ENCODE measurements at places on chromosomes 7 and 10.

DNA sequence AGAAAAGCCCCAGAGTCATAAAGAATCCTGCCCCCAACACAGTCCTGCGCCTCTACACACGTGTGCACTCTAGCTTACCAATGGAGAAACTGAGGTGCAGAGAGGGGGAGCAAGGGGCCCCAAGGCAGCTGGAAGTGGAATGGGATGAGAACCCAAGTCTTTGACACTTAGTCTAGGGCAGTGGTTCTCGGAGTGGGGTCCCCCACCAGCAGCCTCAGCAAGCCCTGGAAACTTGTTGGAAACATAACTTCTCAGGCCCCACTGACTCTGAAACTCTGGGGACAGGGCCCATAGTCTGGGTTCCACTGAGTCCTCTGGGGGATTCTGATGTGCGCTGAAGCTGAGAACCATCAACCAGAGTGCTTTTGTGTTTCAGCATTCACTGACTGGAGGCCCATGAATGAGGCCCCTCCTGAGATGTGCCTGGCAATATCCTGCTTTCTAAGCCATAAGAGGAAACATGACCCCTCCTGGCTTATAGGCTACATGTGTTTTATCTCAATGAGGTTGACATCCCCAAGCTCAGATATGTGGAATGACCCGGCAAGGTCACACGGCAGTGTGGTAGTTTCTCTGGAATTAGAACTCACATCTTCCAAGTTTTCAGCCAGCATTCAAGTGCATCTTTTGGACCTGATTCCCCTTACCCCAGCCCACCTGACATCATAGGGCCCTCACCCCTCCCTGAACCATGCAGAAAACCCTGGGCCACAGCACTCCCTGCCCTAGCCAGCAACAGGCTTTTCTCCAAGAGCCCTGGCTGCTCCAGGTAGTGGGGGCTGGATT is 147.3 kb upstream of the PCBD1 start:
- DNase-seq = no peak

DNA sequence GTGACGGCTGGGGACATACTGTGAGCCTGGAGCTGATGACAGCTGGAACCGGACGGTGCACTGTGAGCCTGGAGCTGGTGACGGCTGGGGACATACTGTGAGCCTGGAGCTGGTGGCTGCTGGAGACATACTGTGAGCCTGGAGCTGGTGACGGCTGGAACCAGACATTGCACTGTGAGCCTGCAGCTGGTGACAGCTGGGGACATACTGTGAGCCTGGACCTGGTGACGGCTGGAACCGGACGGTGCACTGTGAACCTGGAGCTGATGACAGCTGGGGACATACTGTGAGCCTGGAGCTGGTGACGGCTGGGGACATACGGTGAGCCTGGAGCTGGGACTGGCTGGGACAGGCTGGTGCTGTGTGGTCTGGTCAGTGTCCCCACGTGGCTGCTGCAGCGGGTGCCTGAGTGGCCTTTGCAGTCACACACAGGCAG is 47.9 kb downstream of the PTPRN2 start:
- DNase-seq = no peak

- DNase-seq = no peak
Measured at GRCh38 chr7:1385086-1385808, 74.0 kb downstream of the MICALL2 start.

DNA sequence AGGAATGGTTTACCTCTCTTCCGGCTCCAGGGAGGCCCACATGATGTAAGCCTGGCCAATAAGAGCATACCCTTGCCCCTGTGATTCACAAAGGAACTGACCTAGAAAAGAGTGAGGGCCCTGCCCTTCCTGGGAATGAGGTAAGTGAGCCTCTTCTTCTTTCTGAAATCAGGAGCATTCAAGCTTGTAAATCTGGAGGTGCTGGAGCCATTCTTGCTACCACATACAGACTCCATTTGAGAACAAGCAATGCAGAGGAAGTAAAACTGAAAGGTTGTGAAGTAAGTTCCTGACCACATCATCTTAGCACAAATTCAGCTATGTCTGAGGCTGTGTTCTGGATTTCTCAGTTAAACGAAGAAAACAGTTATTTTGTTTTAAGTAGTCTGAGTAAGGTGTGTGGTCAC is 132.2 kb downstream of the CD36 start:
- DNase-seq = peak; percentile 58

- DNase-seq = no peak
Measured at GRCh38 chr7:131899271-131900030, 343.0 kb upstream of the PODXL start.

GRCh38 chr10:93384006-93384405 is 98.1 kb downstream of the MYOF start:
- DNase-seq = no peak

DNA sequence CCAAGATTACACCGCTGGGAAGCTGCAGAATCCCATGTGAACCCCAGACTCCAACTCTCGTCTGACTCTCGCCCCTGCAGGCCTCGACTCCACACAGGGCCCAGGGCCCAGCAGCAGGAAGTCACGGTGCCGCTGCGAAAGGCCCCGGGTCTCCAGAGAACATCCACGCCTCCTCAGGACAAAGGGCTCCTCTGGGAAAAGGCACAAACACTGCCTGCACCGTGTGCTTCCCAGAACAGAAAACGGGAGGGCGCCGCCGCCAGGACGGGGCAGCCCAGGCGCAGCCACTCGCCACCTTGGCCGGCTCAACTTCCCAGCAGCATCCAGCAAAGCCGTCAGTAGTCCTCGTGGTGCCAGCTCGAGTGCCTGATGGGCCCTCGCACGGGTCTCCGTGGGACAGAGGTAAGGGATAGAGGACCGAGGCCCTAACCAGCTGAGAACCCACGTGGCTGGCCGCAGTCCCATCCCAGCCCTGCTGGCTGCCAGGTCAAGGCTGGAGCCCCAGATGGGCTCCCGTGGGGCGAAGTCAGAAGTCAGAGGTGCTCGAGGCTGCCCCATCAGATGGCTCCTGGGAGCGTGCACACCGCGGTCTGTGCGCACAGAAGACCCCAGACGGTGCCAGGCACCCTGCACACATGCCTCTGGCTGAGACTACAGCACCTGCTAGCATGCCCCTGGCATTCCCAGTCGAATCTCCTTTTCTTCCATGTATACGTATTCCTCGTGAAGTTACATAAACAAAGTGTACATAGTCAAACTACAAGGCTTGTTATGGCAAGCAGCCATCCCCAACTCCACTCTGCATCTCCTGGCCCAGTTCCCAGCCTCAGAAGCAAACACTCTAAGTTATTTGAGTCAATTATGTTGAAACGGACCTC is 60.2 kb downstream of the MAD1L1 start:
- no peak for DNase-seq

DNA sequence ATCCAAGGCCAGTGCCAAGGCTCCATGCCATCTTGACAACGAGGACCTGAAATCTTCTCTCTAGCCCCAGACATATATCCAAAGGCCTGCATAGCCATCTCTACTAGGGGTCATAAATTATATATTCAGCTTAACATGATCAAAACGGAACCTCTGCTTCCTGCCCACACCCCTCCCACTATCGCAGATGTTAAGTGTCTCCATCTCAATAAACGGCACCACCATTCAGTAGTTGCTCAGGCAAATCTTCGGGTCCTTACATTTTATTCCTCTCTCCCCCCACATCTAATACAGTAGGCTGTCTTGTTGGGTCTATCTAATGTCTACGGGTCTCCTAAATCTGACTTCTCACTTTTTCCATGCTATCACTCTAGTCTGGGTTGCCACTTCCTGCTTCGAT is 201.1 kb upstream of the PLXNA4 start:
- DNase-seq = no peak

GRCh38 chr10:42544945-42545344 is 93.4 kb downstream of the ZNF33B start:
- DNase-seq = no peak

- no peak for DNase-seq
Measured at GRCh38 chr10:76415554-76415953, 984.1 kb downstream of the LRMDA start.

GRCh38 chr7:1175967-1176851 is 16.2 kb upstream of the ZFAND2A start:
- peak; percentile 84 for DNase-seq

DNA sequence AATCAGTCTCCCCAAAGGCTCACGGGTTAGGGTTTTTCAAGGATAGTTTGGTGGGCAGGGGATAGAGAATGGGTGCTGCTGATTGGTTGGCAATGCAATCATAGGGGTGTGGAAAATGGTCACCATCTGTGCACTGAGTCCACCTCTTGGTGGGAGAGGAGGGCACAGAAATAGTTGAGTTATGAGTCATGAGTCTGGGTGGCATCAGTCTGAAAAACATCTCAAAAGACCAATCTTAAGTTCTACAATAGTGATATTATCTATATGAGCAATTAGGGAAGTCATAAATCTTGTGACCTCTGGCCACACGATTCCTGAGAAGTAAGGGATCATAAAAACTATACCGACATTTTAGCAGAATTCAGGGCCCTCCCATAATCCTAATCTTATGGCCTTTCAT is 62.7 kb downstream of the LGI1 start:
- DNase-seq = no peak

GRCh38 chr7:22219739-22220493 is 137.0 kb downstream of the RAPGEF5 start:
- no peak for DNase-seq

GRCh38 chr10:123995461-123996131 is 97.8 kb downstream of the CHST15 start:
- peak; percentile 29 for DNase-seq

- peak; percentile 59 for DNase-seq
Measured at GRCh38 chr10:11949152-11949551, 93.5 kb downstream of the UPF2 start.

GRCh38 chr7:135960709-135961451 is 16.3 kb downstream of the MTPN start:
- DNase-seq = no peak

GRCh38 chr7:43960933-43961332 is 34.7 kb downstream of the UBE2D4 start:
- DNase-seq = no peak

DNA sequence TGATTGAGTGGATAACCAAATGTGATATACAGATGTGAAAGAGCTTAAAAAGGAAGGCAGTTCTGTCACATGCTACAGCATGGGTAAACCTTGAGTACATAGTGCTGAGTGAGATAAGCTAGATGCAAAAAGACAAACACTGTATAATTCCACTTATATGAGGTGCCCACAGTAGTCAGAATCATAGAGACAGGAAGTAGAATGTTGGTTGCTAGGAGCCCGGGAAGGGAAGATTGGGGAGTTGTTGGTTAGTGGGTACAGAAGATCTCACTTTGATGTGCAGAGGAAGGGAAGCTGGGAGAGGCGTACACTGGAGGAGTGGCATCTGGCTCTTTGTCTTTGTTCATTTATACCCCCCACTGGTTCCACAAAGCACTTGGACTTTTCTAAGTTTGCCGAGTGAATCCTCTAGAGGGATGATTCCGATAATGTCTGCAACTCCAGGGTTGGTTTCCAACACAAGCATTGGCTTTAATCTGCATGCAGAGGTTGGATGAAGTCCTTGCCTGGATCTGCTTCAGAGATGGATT is 39.5 kb downstream of the TSPAN14 start:
- DNase-seq = no peak

DNA sequence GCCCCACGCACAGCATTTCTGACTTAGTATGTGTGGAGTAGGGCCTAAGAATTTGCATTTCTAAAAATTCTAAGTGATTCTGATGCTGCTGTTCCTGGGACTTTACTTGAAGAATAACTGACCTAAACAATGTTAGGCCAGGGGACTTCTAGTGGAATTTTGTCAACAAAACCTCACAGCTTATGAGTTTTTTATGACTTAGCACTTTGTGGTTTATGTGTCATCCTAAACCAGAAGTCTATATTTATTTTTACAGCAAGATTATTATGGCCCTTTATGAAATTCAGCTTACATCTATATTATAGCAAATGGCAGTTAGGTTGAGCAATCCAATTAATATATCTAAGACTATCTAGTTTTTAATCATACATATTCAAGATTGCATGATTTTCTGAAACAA is 24.6 kb upstream of the BET1 start:
- DNase-seq = peak; percentile 33

DNA sequence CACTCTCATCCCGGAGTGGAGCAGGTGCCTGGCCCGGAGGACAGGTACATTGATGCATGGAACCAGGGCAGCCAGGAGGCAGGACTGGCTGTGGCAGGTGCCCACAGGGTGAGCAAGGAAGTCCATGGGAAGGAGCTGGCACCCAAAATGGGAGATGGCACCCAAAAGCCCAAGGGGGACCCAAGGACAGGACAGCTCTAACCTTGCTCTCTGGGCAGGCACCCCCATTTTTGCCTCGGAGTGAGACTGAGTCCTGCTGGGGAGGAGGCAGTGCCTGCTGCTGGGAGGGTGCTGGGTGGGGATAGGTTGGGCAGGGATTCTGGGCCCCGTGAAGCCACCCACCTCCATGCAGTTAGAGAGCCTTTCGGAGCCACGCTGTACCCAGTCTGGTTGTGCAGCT is 234.5 kb downstream of the TCERG1L start:
- DNase-seq = no peak

- no peak for DNase-seq
Measured at GRCh38 chr7:101245147-101245668, 327 bp upstream of the FIS1 start.

GRCh38 chr10:89651916-89652573 is 7.0 kb upstream of the PANK1 start:
- DNase-seq = no peak

DNA sequence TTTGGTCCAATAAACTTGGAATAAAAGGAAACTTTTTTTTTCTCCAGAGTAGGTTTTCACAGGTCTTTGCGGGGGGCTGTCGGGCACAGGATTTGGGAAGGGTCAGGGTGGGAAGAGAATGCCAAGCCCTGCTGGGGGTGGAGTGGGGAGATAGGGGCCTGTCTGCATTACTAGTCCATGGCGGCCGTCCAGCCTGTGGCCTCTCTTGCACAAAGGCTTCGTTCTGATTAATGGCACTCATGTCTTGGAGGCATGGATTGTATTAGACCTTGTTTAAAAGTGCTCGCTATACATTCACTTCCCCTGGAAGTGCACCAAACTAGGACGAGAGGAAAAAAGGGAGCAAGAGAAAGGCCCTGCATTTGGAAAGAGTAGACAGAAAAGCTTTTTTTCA is 37.2 kb downstream of the LRMDA start:
- DNase-seq = no peak

GRCh38 chr10:9209105-9209798 is 1154.8 kb downstream of the GATA3 start:
- peak; percentile 62 for DNase-seq

- peak; percentile 82 for DNase-seq
Measured at GRCh38 chr10:58384095-58384494, 1.1 kb upstream of the TFAM start.

GRCh38 chr10:93468461-93469213 is 13.5 kb downstream of the MYOF start:
- DNase-seq = no peak

GRCh38 chr7:52085610-52086009 is 769.0 kb upstream of the COBL start:
- no peak for DNase-seq

- DNase-seq = no peak
Measured at GRCh38 chr10:86017841-86018734, 348.5 kb downstream of the GRID1 start.

DNA sequence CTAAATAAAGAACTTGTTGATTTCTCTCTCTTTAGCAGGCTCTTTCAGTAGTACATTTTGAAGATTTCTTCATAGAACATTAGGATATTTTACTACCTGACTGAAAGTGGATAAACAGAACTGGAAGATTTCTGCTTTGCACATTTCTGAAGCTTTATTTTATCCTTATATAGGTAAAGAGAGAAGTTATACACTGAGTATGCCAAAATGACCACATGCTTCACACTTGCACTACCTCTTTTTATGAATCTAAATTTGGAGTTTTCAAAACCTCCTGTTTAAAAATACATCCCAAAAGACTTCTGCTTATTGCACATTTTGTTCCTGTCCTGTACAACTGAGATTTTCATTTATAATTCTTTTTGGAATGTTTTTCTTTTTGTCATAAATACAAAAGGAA is 197.4 kb upstream of the PRPS1L1 start:
- peak; percentile 19 for DNase-seq

- DNase-seq = peak; percentile 3
Measured at GRCh38 chr7:157625973-157626742, 289.4 kb downstream of the DNAJB6 start.

All from suppressor macrophage treated with lipopolysaccharide for 4 hours (primary cell).